ENCODE measurements at places on chromosomes 12 and 14.

- DNase-seq: no peak
Observed at GRCh38 chr12:9273276-9273675, 65.1 kb upstream of the PZP start.

- peak; percentile 91 for DNase-seq
Observed at GRCh38 chr14:106372870-106373652, 846.7 kb downstream of the TMEM121 start.

DNA sequence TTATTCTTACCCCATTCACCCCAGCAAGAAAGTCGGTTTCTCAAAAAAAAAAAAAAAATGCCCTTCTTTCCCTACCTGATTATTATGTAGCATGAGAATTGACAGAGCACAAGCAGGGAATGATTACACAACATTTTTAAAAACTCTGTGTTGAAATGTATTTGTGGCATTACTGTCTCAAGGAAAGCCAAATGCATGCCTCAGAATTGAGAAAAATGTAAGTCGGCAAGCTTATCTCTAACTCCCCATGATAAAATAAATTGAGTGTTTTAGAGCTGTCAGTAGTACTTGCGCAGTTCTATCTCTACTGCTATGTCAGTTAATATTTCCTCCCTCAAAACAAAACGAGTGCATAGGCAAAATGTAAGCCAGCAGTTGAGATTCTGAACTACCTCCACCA is 25.7 kb downstream of the ANO4 start:
- no peak for DNase-seq

- no peak for DNase-seq
Observed at GRCh38 chr14:54890788-54891187, 11.8 kb downstream of the GCH1 start.

GRCh38 chr14:52485350-52485960 is 66.8 kb downstream of the TXNDC16 start:
- no peak for DNase-seq

- no peak for DNase-seq
Observed at GRCh38 chr12:6935371-6936193, 7.8 kb downstream of the ATN1 start.

DNA sequence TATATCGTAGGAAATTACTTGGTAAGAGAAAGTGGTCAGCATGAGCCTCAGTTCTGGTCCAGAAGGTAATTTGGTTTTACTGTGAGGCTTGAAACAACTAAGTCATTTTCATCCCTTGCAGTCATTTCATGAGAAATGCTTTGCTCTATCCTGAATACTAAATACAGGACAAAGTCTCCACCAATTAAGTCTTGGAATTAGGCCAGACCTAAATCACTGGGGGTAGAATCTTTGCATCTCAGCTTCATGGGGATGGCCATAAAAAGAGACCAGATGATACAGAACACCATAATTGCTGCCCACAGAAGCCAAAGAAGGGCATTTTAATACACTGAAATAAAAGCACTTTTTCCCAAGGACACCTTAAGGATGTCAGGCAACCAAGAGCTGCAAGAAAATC is 277.9 kb upstream of the DCN start:
- no peak for DNase-seq

DNA sequence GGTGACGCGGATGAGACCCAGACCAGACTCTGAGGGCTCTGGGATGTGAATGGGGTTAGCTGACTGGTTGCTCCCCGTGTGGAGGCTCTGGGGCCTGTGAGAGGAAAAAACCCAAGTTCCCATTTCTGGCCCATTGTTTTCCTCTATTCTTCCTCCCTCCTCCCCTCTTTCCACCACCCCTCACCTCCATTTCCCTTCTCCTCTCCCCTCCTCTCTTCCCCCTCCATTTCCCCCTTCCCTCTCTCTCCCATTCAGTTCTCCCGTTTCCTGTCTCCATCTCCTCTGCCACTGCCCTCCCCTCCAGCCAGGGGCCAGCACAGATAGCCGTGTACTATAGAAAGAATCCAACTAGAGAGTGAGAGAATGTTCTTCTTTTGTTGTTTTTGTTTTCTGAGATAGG is 12.6 kb upstream of the PRPH start:
- DNase-seq: no peak

GRCh38 chr14:99213101-99213500 is 58.9 kb downstream of the BCL11B start:
- peak; percentile 72 for DNase-seq

DNA sequence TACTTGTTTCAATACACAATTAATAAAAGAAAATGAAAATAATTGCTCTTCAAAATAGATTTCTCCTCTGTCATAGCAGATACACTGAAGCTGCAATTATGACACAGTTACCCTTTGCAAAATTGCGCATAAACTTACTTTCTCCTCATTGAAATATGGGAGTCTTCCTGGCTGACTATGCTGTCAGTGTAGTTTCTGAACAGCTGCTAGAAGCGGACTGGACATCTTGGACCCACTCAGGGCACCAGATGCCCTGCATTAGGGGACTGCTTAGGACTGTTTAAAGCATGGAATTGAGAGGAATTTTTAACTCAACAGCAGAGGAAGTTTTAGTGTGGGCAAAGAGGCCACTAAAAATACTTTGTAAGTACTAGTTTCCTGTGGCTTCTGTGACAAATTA is 454.9 kb downstream of the ATP23 start:
- DNase-seq: no peak

- peak; percentile 74 for DNase-seq
Observed at GRCh38 chr12:108565976-108566375, 3.6 kb downstream of the ISCU start.

GRCh38 chr12:64091186-64091585 is 130.9 kb downstream of the KICS2 start:
- no peak for DNase-seq
